Fibroblast of skin of abdomen (primary cell): ENCODE measurements at places on chromosomes 4 and X.

GRCh38 chr4:82577451-82577850, 15.7 kb upstream of the TMEM150C start:
- no peak for DNase-seq

- no peak for DNase-seq
Measured at GRCh38 chr4:184108006-184108501, 109.6 kb downstream of the ENPP6 start.

GRCh38 chr4:113682730-113683537, 78.6 kb downstream of the CAMK2D start:
- DNase-seq = peak; percentile 67

- no peak for DNase-seq
Measured at GRCh38 chr4:54855191-54855854, 197.6 kb downstream of the KIT start.

DNA sequence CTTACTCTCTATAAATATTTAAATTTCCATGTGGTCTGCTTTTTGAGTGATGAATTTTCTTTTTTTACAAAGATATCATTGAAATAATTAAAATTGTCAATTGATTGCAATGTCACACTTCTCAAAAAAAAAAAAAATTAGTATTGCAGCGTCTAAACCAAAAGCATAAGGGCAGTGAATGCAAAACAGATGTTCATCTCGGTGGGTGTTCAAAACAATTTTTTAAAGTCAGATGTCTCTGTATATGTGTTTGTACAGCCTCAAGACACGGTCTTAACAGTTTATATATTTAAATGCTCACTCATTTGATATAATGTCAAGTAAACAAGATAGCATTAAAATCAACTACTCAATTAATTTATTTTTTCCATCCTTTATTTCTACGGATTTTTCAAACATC, 52.3 kb downstream of the PALLD start:
- DNase-seq = peak; percentile 55

DNA sequence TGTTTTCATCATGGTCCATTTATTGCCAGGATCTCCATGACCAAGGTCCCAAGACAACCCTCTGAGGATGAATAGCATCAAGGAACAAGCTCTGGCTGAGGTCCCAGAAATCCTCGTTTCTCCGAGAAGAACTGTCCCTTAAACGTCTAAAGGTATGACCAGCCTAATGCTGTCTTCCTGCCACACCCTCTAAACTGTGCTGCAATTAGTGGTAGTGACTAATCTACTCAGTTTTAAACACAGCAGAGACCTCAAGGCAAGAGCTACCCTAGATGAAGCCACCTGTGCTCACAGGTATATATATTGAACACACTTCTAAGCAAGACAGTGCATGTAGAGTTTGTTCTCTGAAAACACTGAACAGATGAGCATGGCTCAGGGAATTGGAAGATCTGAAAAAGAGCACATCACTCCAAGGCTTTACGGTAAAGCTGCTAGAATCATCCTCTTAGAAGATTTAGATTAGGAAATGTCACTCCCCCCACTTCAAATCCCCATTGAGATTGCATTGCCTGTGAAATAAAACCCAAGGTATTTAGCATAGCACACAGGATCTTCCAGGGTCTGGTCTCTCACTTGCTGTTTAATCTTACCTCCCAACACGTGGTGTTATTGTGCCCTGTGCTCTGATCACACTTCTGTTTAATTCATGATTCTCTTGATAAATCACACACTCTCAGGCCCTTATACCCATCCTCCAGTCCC, 173.9 kb upstream of the VCX3A start:
- DNase-seq = no peak

DNA sequence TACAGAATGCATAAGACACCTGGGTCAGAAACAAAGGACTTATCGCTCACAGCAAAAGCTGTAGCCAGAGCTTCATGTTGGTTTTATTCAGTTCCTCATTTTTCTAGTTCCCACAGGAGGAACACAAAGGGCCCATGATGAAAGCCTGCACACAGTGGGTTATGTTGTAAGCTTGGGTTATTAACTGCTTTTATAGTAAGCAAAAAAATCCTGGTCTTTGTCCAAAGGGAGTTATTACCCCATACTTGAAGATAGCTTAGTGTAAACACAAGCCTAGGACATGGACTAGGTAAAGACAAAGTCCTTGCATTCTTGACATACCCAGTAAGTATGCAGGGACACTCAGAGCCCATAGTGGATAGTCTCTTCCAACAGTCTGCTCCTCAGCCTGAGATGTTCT, 11.7 kb downstream of the BBS12 start:
- peak; percentile 56 for DNase-seq

DNA sequence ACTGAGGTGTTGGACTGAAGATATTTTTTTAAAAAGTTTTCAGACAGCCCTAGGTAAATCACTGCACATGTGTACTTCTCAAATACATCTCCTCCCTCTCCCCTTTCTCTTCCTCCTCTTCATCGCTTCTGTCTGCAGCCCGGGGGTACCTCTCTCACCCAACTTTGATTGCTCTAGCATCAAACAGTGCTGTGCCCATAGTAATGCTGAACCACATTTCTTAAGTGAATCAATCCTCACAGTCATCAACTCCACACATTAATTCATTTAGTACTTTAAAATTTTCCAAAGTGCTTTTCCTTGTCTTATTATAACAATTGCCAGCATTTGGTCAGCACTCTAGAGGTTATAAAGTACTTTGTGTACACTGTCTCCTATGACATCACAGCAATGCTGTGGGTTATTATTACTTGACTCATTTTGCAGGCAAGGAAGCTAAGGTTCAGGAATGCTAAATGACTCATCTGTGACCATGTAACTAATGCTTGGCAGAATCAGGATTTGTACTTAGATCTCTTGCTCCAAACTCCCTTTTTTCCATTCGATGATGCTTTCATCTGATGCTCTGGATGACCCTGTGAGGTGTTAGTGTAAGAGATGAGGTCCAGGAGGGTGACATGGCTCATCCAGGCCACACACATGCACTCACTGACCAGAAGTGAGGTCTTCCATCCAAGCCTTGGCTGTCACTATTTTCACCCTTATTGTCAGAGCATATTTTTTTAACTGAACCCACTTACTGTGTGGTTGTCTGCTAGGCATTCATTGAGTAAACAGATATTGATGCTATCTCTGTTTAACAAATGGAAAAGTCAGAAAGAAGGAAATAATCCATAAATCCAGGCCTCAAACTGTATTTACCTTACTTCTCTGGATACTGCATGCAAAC, 58.8 kb downstream of the RHOH start:
- peak; percentile 96 for DNase-seq
